Tibial nerve (tissue), 4 donors: ENCODE measurements at places on chromosomes 1 and 21.

GRCh38 chr1:245180496-245181157, 25.8 kb downstream of the KIF26B start:
- DNase-seq, result no peak

GRCh38 chr1:50426702-50427085, 3.5 kb upstream of the DMRTA2 start:
- no peak for DNase-seq

DNA sequence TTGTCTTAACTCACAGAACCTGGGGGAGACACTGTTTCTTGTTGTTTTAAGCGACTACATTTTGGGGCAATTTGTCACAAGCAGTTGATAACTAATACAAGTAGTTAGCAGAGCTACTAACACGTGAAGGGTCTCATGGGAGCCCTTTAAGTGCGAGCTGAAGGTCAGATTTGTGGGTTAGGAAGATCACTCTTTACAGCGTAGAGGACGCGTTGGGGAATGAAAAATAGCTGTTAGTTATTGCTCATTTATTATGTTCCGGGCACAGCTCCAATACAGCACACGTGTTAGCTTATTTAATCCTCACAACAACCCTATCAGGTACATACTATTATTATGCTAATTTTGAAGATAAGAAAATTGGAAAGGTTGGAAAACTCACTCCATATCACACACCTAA, 95.9 kb downstream of the ACTL8 start:
- no peak for DNase-seq

- DNase-seq, result no peak
Observed at GRCh38 chr1:116243333-116244054, 129.6 kb upstream of the ATP1A1 start.

- peak; percentile 97 for DNase-seq
Observed at GRCh38 chr21:41121785-41122415, 46.1 kb upstream of the BACE2 start.

- DNase-seq, result no peak
Observed at GRCh38 chr1:175003521-175003920, 3.8 kb downstream of the CACYBP start.

GRCh38 chr1:35556484-35557117, 602 bp downstream of the KIAA0319L start:
- DNase-seq, result no peak

DNA sequence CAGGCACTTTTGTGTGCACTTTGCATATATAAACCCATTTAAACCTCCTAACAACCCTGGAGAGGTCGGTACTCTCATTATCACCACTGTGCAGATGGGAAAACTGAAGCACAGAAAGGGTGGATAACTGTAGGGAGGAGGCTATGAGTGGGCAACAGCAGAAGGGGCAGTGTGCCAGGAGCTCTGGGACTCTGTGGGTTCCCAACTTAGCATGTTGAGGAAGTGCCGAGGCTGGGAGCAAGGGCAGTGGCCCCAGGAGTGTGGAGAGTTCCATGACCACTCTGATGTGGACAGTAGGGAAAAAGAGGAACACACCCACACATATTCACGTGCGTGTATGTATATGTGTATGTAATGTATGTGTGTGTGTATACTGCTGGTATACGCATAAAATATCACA, 25.7 kb upstream of the KCNC4 start:
- no peak for DNase-seq
